Endothelial cell of umbilical vein (primary cell): ENCODE measurements at places on chromosomes 12 and 14. TPM values are rescaled to one million over a fixed set of nuclear protein-coding genes. Genes with fewer than 3 reads are reported as not detected.

- H3K4me3 ChIP-seq: no peak overlapping the region
- H3K27me3 ChIP-seq: no peaks in the 10 kb centered on the region
- DNase-seq: no peak
- no peak overlapping the region for H3K27ac ChIP-seq
- H3K4me1 ChIP-seq: no peaks in the 10 kb centered on the region
- H3K36me3 ChIP-seq: no peaks in the 10 kb centered on the region
Measured at GRCh38 chr14:105944632-105945610, 418.5 kb downstream of the TMEM121 start.

- H3K27ac ChIP-seq: no peak overlapping the region
- H3K4me3 ChIP-seq: no peak overlapping the region
- peaks cover 4% of the 10 kb centered on the region for H3K4me1 ChIP-seq
- no peaks in the 10 kb centered on the region for H3K36me3 ChIP-seq
- no peaks in the 10 kb centered on the region for H3K27me3 ChIP-seq
- DNase-seq: no peak
Measured at GRCh38 chr12:9124383-9125031, 8.8 kb upstream of the A2M start.

DNA sequence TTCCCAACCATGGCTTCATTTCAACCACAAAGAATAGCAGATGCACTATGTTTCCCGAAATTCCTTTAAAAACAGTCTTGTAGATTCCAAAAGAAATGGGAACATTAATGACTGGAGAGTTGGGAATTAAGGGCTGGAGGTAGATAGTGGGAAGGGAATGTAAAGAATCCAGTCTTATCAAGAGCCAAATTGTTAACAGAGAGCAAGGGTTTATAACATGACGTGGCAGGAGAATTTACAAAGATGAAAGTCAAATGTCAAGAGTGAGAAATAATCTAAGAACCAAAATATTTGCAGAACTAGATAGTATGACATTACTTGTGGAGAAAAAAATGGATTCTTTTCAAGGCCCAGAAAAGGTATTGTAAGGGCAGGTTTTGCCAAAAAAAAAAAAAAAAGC, 200.9 kb downstream of the GRIN2B start:
- no peak for DNase-seq
- H3K27ac ChIP-seq: no peak overlapping the region
- H3K36me3 ChIP-seq: no peaks in the 10 kb centered on the region
- H3K4me1 ChIP-seq: no peaks in the 10 kb centered on the region
- H3K27me3 ChIP-seq: no peaks in the 10 kb centered on the region
- no peak overlapping the region for H3K4me3 ChIP-seq

DNA sequence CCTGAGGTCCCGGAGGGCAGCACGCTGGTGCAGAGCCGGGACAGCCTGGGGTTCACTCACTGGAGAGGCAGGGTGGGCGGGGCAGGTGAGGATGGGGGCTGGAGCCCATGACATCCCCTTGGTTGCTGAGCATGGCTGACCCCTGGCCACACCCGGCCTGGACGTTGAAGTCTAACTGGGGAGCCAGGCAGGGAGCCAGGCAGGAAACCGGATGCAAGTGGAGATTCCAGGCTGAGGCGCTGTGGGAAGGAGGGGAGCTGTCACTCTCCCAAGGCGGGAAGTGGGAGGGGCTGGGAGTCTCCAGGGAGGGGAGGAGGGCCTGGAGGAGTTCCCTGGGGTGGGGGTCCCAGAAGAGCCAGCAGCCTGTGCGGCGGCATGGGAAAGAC, 7.7 kb upstream of the INF2 start:
- H3K36me3 ChIP-seq: no peaks in the 10 kb centered on the region
- H3K4me1 ChIP-seq: peaks cover 40% of the 10 kb centered on the region
- peak; percentile 91 for DNase-seq
- peak overlapping the region; percentile 10 for H3K4me3 ChIP-seq
- H3K27me3 ChIP-seq: no peaks in the 10 kb centered on the region

- no peak overlapping the region for H3K4me3 ChIP-seq
- DNase-seq: no peak
- no peaks in the 10 kb centered on the region for H3K4me1 ChIP-seq
- H3K27ac ChIP-seq: no peak overlapping the region
- H3K27me3 ChIP-seq: no peaks in the 10 kb centered on the region
- no peaks in the 10 kb centered on the region for H3K36me3 ChIP-seq
Measured at GRCh38 chr12:12538535-12538934, 24.1 kb downstream of the DUSP16 start.

GRCh38 chr12:76375939-76376338, 27.7 kb upstream of the BBS10 start:
- no peaks in the 10 kb centered on the region for H3K4me1 ChIP-seq
- H3K27ac ChIP-seq: no peak overlapping the region
- no peak for DNase-seq
- no peak overlapping the region for H3K4me3 ChIP-seq
- no peaks in the 10 kb centered on the region for H3K27me3 ChIP-seq
- H3K36me3 ChIP-seq: no peaks in the 10 kb centered on the region

DNA sequence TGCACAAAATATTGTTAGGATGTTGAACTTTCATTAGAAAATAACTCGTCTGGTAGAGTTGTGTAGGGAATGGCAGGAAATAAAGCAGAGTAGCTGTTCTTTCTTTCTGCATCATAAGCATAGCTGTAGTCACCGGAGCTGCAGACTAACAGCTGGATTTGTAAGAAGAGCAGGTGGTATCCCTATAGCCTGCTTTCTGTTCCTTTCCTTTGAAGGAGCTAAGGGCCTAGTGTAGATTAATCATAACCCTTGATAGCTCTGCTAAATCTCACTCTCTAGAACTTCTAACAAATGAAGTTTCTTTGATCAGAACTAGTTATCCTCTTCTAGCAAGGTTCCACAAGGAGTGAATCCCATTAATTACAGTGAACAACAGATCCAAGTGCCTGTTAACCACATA, 3.5 kb downstream of the LMO3 start:
- no peak for DNase-seq
- H3K36me3 ChIP-seq: no peaks in the 10 kb centered on the region
- no peak overlapping the region for H3K27ac ChIP-seq

- no peaks in the 10 kb centered on the region for H3K27me3 ChIP-seq
- no peak for DNase-seq
- no peaks in the 10 kb centered on the region for H3K4me1 ChIP-seq
- no peak overlapping the region for H3K27ac ChIP-seq
- no peaks in the 10 kb centered on the region for H3K36me3 ChIP-seq
Measured at GRCh38 chr14:104240434-104241157, 102.2 kb downstream of the KIF26A start.

GRCh38 chr14:91466192-91466591, 43.9 kb downstream of the PPP4R3A start:
- DNase-seq: no peak
- H3K4me3 ChIP-seq: no peak overlapping the region

- no peak overlapping the region for H3K27ac ChIP-seq
- DNase-seq: no peak
- no peaks in the 10 kb centered on the region for H3K4me1 ChIP-seq
Measured at GRCh38 chr14:79585845-79586244, 625.5 kb downstream of the DIO2 start.

DNA sequence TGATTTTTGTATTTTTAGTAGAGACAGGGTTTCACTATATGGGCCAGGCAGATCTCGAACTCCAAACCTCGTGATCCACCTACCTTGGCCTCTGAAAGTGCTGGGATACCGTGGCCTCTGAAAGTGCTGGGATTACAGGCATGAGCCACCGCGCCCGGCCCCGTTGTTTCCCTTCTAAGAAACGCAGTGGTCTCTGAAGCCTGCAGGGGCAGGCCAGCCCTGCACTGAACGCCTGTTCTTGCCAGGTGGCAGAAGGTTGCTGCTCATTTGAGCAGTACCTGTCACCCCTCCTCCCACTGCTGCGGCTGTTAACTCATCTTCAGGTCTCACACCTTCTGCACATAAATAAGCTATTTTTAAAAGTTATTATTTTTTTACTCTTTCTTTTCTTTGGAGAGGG, 24.3 kb downstream of the GPRC5A start:
- H3K4me1 ChIP-seq: peaks cover 36% of the 10 kb centered on the region
- H3K27me3 ChIP-seq: no peaks in the 10 kb centered on the region
- no peak for DNase-seq
- H3K27ac ChIP-seq: peak overlapping the region; percentile 88
- peaks cover 5% of the 10 kb centered on the region for H3K36me3 ChIP-seq
- no peak overlapping the region for H3K4me3 ChIP-seq

DNA sequence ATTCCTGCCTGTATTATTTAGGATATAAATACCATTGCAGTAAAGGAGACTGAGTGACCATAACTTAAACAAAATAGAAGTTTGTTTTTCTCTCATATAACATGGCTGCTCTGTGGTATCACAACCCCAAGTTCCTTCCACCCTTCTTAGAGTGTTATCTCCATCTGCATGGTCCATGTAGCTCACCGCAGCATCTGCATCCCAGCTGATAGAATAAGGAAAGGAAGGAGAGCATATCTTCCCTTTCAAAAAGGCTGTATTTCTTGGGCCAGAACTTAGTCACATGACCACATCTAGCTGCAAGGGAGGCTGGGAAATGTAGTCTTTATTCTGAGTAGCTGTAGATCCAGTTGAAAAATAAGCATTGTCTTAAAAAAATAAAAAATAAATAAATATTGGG, 184.8 kb upstream of the NUDT4 start:
- H3K4me1 ChIP-seq: peaks cover 2% of the 10 kb centered on the region
- H3K27ac ChIP-seq: no peak overlapping the region
- H3K4me3 ChIP-seq: no peak overlapping the region
- no peaks in the 10 kb centered on the region for H3K36me3 ChIP-seq

DNA sequence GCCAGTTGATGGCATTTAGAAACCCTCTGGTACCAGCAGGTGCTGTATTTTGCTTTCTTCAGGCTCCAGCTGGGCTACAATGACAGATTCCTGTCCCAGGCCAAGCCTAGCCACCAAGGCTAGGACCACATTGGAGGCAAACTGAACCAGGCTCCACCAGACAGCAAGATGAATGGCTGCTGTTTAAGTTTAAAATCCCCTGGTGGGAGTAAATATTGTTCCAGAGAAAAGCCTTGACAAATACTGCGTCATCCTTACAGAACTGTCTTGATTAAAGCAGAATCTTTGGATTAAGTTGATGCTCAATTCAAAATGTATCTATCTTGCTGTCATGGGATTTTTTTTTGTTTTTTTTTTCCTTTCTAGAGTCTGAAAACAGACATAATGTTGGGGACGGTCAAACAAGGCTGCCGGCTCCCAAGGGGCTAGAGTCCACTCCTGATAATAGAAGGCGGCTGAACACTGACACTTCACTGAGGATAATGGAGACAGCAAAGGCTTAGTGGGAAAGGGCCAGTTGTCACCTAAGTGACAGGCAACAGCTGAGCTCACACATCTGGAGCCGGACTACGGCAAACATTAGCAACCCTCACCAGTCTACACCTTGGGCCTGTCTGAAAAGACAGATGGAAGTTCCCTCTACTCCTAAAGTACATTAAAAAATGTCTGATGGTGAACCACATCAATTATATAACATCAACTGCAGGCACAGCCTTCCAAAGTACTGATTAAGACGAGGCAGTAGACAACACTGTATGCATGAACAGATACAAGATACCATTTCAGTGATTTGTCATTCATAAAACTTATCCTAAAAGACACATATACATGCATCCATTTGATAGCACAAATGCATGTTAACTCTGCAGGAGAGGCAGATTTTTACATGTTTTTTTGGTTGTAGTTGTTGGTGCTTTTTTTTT, 1.7 kb downstream of the PRICKLE1 start:
- peaks cover 54% of the 10 kb centered on the region for H3K4me1 ChIP-seq
- DNase-seq: peak; percentile 56
- peaks cover 7% of the 10 kb centered on the region for H3K36me3 ChIP-seq

DNA sequence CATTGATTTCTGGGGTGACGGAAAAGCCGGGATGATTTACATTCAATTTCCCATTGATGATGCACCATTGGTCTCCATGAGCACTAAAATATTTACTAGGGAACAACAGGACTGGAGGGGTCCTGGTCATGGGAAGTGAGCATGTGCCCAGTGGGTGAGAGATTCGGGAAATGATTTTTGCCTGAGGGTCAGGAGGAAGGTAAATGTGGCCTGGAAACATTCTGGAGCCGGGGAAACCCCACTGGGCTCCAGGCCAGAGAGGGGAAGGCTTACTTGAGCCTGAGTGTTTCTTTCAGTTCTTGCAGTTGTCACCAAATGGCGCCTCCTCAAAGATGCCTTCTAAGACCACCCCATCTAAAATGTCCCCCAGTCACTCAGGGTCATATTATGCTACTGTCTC, 532.3 kb upstream of the TBX3 start:
- H3K4me3 ChIP-seq: no peak overlapping the region
- no peaks in the 10 kb centered on the region for H3K27me3 ChIP-seq
- no peak for DNase-seq
- H3K36me3 ChIP-seq: no peaks in the 10 kb centered on the region
- no peak overlapping the region for H3K27ac ChIP-seq
- no peaks in the 10 kb centered on the region for H3K4me1 ChIP-seq

DNA sequence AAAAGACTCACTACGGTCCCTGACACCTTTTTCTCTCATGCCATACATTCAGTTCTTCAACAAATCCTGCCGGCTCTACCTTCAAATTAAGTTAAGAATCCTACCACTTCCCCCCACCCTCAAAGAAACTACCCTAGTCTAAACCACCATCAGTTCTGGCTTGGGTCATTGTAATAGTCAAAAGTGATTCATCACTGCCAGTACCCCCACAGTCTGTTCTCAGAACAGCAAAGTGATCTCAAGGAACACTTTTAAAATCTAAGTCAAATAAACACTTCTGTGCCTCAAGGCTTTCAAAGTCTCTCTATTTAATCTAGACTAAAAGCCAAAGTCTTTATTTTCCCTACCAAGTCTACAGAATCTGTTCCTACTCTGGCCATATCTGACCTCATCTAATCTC, 12.0 kb upstream of the FAM234B start:
- no peak overlapping the region for H3K27ac ChIP-seq
- H3K4me3 ChIP-seq: no peak overlapping the region
- no peaks in the 10 kb centered on the region for H3K27me3 ChIP-seq
- peaks cover 12% of the 10 kb centered on the region for H3K4me1 ChIP-seq

GRCh38 chr14:94673781-94674231, 61.6 kb downstream of the SERPINA3 start:
- no peaks in the 10 kb centered on the region for H3K4me1 ChIP-seq
- H3K27ac ChIP-seq: no peak overlapping the region
- H3K27me3 ChIP-seq: no peaks in the 10 kb centered on the region
- H3K36me3 ChIP-seq: no peaks in the 10 kb centered on the region

DNA sequence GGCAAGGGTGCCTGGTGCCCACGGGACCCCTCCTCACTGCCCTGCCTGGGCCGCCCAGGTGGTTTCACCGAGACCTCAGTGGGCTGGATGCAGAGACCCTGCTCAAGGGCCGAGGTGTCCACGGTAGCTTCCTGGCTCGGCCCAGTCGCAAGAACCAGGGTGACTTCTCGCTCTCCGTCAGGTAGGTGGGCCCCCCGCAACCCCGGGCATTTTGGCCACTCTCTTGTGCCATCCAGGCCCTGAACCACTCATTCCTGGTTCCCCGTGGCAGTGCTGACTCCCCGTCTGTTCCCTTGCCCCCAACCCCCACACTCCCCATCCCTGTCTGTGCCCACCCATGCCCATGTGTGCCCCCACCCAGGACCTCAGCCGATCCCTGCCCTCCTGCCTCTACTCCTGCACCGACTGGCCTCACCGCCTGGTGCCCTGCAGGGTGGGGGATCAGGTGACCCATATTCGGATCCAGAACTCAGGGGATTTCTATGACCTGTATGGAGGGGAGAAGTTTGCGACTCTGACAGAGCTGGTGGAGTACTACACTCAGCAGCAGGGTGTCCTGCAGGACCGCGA, 480 bp downstream of the PTPN6 start:
- H3K4me1 ChIP-seq: peaks cover 17% of the 10 kb centered on the region
- no peak for DNase-seq
- H3K27ac ChIP-seq: no peak overlapping the region
- no peaks in the 10 kb centered on the region for H3K27me3 ChIP-seq
- no peaks in the 10 kb centered on the region for H3K36me3 ChIP-seq

GRIN2B gene
- polyA plus RNA-seq: not detected in 2 replicates

RD3L gene
- polyA plus RNA-seq: not detected in 2 replicates

C12orf42 gene
- not detected in 2 replicates for polyA plus RNA-seq

MUCL1 gene
- not detected in 2 replicates for polyA plus RNA-seq

CEP290 gene
- 2.2 and 3.9 TPM in 2 replicates for polyA plus RNA-seq

GYS2 gene
- polyA plus RNA-seq: 0.03 and 0.04 TPM in 2 replicates
